ENCODE measurements at places on chromosomes 7 and 10.

GRCh38 chr7:47049234-47049774 lies 532.6 kb downstream of the TNS3 start:
- no peak for DNase-seq

DNA sequence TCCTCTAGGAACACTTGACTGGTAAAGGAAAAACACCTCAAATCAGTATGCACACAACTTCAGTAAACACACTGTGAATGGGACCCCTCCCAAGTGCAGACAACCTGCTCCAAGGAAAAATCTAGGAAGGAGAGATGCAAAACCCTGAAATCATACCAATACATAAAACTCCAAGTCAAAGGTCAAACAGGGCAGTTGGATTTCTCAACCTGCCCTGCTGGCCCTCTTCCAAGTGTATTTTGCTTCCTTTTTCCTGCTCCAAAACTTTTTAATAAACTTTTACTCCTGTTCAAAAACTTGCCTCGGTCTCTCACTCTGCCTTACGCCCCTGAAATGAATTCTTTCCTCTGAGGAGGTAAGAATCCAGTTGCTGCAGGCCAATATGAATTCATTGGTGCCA lies 665.1 kb downstream of the SORCS1 start:
- DNase-seq, result no peak

DNA sequence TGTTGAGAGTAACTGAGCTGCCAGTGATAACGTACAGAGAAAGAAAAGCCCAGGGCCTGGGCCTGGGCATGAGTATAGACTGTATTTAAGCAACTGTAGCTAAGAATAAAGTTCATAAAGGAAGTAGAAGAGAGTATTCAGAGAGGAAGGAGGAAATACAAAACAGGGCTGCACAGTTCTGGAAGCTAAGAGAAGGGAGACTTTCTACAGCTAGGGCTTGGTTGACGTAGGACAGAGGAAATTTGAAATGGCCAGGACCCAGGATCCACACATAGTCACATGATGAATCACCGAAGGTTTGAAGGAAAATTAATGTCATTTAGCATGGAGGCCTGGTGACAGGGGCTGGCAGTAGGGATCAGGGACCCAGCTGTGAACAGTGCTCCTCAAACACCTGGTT lies 66.7 kb downstream of the ARL4A start:
- peak; percentile 37 for DNase-seq

GRCh38 chr10:62817766-62818425 lies 1.7 kb upstream of the EGR2 start:
- peak; percentile 77 for DNase-seq

DNA sequence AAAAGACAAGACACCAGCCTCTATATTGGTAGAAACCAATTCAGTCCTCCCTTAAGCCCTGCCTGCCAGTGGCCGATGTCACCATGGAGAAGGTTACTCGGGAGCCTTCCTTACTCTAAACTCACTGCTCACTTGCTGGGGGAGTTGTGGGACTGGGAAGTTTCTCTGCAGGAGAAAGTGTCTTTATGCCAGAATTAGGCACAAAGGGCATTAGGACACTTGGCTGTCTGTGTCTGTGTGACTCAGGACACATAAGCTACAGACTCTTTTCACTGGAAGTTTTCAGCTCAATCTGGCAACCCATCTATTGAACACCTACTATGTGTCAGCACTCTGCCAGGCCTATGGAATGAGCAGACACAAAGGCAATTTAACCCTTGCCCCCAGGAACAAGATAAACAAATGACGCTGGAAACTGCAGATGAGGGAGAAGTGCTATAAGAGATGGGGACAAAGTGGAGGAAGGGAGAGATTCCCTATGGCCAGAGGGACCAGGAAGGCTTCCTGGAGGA lies 49.5 kb upstream of the CACUL1 start:
- no peak for DNase-seq

GRCh38 chr10:33412241-33412640 lies 77.8 kb upstream of the NRP1 start:
- DNase-seq, result no peak

GRCh38 chr10:48572414-48572813 lies 32.5 kb downstream of the ARHGAP22 start:
- DNase-seq, result no peak

- DNase-seq, result no peak
These were observed 13.2 kb downstream of the MLXIPL start for GRCh38 chr7:73611017-73611555.

GRCh38 chr10:97196223-97197029 lies 10.7 kb upstream of the SLIT1 start:
- DNase-seq, result peak; percentile 71

GRCh38 chr10:86449926-86450558 lies 71.5 kb downstream of the WAPL start:
- peak; percentile 76 for DNase-seq

GRCh38 chr10:14141283-14141682 lies 189.4 kb downstream of the FRMD4A start:
- DNase-seq, result no peak

GRCh38 chr7:5514440-5515035 lies 90.9 kb upstream of the TNRC18 start:
- DNase-seq, result no peak

DNA sequence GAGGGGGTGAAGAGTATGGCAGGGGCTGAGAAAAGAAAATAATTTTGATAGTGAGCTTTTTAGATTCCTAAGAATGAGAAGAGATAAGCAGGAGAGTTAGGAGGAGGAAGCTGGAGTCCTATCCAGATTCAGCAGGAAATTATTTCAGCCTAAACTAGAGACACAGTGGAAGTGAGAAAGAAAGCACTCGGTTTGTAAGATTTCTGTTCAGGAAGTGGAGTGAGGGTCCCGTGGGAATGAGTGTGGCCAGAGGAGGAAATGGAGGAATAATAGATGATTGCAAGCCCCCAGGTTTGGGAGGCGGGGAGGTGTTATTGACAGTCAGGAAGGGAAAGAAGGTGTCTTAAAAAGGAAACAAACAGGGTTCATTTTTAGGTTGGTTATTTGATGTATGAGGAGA lies 84.8 kb upstream of the NRP1 start:
- peak; percentile 23 for DNase-seq

Data from inflammatory macrophage (primary cell).